B cell (primary cell): ENCODE measurements at places on chromosomes 4 and X. TPM values are rescaled to one million over a fixed set of nuclear protein-coding genes. Genes with fewer than 3 reads are reported as not detected.

GRCh38 chr4:56240554-56241174 lies 146.6 kb downstream of the AASDH start:
- no peak for DNase-seq

- no peak for DNase-seq
Measured at GRCh38 chr4:100519205-100519604, 1.4 kb upstream of the EMCN start.

DNA sequence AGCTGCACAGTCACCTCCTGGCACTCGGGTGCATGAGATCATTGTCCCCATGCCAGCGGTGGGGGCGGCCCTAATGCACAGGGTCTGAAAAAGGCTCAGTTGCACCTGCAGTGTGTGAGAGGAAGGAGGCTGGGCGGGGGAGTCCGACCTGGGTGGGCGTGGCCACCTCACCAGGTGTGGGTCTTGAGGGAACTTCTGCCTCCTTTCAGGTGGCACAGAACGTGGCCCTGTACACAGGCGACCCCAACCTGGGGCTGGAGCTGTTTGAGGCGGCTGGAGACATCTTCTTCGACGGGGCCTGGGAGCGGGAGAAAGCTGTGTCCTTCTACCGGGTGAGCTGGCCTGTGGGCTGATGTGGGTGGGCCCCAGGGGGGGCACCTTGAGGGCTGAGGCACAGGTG lies 34.3 kb upstream of the HTRA3 start:
- peak; percentile 39 for DNase-seq

GRCh38 chr4:73844345-73844744 lies 7.9 kb downstream of the CXCL6 start:
- no peak for DNase-seq

- no peak for DNase-seq
Measured at GRCh38 chrX:12360986-12361598, 222.8 kb downstream of the FRMPD4 start.

GRCh38 chrX:86946569-86946968 lies 571.0 kb upstream of the KLHL4 start:
- DNase-seq: peak; percentile 1

DNA sequence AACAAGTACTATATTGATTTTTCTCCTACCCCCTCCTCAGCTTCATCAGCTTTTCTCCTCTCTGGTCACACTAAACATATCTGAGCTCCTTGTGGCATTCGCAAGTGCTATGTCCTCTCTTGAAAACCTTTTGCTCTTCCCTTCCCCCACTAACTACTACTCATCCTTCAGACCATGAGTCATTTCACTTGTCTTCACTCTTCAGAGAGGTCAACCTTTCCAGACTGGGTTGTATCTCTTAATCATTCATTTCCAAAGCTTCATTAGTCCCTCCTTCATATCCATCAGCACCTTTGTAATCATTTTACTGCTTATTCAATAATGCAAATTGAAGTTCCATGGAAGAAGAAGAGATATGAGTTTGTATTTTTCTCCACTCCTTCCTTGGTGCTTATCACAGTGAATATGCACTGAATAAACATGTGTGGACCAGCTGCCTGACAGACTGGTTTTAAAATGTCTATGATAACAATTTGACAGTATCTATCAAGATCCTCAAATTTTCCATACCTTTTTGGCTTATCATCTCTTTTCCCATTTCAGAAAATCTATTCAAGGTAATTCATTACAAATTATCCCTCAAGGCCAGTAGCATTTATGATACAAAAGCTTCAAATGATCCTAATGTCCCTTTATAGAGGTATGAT lies 28.4 kb downstream of the DDX60L start:
- no peak for DNase-seq

Gene NHSL2
- polyA plus RNA-seq: 0.16 and 0.20 TPM in 2 replicates

Gene CXCL9
- not detected in 2 replicates for polyA plus RNA-seq

Gene SGMS2
- polyA plus RNA-seq: 0.04 and 0.12 TPM in 2 replicates

Gene SMS
- polyA plus RNA-seq: 7.0 and 13.1 TPM in 2 replicates

GRCh38 chr4:90621080-90621479 lies 493.9 kb downstream of the CCSER1 start:
- DNase-seq: no peak

DNA sequence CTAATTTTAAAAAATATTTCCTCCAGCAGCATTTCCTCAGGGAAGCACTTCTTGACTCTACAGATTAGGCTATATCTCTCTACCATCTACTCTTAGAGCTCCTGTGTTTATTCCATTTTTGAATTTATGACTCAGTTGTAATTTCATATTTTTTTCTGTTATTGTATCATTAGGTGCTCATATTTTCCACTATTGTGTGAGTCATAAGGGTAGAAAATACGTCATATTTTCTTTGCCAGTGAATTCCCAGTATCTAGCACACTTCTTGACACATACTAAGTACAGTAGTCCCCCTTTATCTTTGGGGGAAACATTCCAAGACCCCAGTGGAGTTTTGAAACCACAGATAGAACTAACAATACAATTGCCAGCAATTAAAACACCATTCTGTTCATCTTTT lies 431.2 kb downstream of the GASK1B start:
- DNase-seq: no peak

GRCh38 chr4:14117575-14118238 lies 490.2 kb upstream of the BOD1L1 start:
- DNase-seq: no peak

Gene FABP2
- polyA plus RNA-seq: not detected in 2 replicates

DNA sequence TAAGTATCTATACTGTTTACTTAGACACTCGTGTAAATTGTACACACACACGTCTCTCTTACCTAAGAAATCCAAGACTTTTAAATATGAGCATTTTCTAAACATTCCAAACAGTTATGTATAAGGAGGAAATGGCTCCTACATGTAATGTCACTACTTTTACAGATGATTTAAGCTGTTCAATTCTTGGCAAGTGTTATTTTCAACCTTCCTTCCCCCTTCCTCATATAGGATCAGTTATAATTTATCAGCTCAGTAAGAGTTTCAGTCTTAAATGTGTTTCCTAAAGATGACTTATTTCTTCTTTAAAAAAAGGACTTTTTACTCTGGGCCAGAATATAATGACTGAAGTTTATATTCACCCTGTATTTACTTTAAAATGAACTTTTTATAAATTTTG lies 601.1 kb downstream of the ANKRD50 start:
- DNase-seq: no peak

DNA sequence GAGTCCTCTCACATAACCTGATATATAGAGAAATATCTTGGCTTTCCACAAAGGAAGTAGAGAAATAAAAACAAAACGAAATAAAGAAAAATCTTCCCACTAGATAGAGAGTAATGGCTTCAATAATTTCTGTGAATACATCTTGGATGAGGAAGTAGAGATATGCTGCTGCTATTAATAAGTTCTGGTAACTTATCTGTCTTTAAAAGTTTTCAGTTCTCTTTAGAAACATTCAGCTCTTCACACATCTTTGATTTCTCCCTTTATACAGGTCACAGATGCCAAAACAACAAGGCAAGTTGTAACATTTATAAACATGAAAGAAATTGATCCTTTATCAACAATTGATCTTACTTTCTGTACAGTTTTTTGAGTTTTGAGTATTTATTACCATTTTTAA lies 615.8 kb downstream of the TRAM1L1 start:
- no peak for DNase-seq
